ENCODE measurements at places on chromosomes 3 and 15. TPM values are rescaled to one million over a fixed set of nuclear protein-coding genes. Genes with fewer than 3 reads are reported as not detected.

The ZNF619 gene
- 7.2 TPM for total RNA-seq

DNA sequence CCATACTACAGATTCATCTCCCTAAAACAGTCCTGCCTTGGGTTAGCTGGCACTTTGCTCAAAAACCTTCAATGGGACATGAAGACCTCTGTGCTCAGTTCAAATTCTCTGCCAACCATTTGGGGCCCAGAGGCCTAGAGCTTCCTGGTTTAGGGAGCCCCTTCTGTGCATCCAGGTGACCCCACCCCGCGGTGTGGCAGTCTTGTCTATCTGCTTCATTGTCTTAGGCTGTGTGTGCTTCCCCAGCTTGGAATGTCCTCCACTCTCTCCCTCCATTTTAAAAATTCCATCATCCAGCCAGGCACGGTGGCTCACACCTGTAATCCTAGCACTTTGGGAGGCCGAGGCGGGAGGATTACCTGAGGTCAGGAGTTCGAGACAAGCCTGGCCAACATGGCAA is 99.0 kb upstream of the NEO1 start:
- peaks cover 5% of the 10 kb centered on the region for H3K27me3 ChIP-seq
- no peak overlapping the region for H3K27ac ChIP-seq
- H3K4me1 ChIP-seq = no peaks in the 10 kb centered on the region
- no peak for DNase-seq
- H3K4me3 ChIP-seq = no peak overlapping the region

- DNase-seq = no peak
- H3K27ac ChIP-seq = no peak overlapping the region
- no peaks in the 10 kb centered on the region for H3K4me1 ChIP-seq
- H3K4me3 ChIP-seq = no peak overlapping the region
Measured at GRCh38 chr15:98416222-98416855, 232.0 kb upstream of the IGF1R start.

The SLC22A13 gene
- total RNA-seq = 1.5 TPM

The PRICKLE2 gene
- total RNA-seq = 18.9 TPM

GRCh38 chr3:171184372-171184771 is 157.9 kb upstream of the SLC2A2 start:
- no peak overlapping the region for H3K27ac ChIP-seq
- peaks cover 6% of the 10 kb centered on the region for H3K27me3 ChIP-seq
- peaks cover 5% of the 10 kb centered on the region for H3K36me3 ChIP-seq

- no peaks in the 10 kb centered on the region for H3K4me1 ChIP-seq
- H3K4me3 ChIP-seq = no peak overlapping the region
- no peak for DNase-seq
- H3K27me3 ChIP-seq = peaks cover 2% of the 10 kb centered on the region
Measured at GRCh38 chr3:45174234-45174633, 28.1 kb upstream of the CDCP1 start.

DNA sequence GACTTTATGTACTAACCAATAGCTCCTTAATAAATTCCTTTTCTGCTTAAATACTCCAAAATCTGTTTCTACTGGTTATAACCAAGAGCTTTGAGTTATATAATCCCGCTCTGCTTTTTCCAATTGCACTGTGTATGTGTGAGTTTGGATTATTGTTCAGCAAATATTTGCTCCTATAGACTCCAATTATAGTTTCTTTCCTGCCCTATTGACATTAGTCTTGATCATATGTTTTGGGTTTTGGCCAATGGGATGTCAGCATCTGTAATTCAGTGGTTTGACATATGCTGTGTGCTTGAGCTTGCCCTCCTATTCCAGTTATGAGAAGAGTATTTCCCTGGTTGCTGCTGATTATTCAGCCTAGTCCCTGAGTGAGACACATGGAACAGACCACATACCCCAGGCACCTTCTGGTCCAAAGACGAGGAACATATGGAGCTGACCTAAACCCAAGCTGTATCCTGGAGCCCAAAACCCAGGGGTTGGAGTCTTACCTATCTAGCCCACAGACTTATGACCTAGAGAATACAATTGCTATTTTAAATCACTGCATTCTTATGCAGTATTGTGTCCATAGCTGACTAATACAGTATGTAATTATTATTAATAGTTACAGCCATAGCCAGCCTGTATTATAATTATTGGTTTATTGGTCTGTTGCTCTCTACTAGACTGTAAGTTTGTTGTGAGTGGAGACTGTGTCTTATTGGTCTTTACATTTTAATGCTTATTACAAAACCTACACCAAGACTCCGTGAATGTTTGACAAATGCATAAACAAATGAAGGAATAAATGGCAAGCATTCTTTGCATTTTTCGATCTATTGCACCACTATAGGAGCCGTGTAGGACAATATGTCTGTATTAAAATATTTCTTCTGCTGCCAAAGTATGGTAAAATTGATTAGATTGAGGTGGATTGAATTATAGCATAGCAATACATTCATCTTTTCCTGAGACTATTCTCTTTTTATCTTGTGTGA is 11.7 kb upstream of the ZNF280D start:
- peaks cover 3% of the 10 kb centered on the region for H3K27me3 ChIP-seq
- peak overlapping the region; percentile 84 for H3K27ac ChIP-seq
- H3K36me3 ChIP-seq = no peaks in the 10 kb centered on the region

DNA sequence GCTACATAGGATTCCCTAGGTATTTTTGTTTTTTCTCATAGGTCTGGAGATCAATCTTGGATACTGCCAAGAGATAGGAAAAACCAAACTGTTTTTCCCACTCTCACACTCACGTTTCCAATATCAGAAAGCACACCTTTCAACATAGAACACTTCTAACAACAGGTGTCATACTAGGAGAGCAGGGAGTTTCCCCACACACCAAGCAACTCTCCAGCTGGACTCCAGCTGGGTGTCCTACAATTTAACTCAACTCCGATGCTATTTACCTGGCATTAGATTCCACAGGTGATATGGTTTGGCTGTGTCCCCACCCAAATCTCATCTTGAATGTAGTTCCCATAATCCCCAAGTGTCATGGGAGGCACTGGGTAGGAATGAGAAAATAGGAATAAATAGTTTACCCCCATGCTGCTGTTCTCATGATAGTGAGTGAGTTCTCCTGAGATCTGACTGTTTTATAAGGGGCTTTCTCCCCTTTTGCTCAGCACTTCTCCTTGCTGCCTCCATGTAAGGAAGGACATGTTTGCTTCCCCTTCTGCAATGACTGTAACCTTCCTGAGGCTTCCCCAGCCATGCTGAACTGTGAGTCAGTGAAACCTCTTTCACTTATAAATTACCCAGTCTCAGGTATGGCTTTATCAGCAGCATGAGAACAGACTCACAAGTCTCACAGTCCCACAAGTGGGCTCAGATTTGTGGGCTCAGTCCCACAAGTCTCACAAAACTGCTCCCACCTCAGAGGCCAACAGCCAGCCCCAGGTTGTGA is 354.5 kb upstream of the THBS1 start:
- no peak overlapping the region for H3K27ac ChIP-seq
- no peaks in the 10 kb centered on the region for H3K36me3 ChIP-seq
- DNase-seq = no peak
